Activated CD8-positive, alpha-beta memory T cell treated with anti-CD3 and anti-CD28 coated beads, Interleukin-2, amount 10 ng/mL, durations not matched to agents 7 days and 5 days (primary cell): ENCODE measurements at places on chromosomes 4 and X. TPM values are rescaled to one million over a fixed set of nuclear protein-coding genes. Genes with fewer than 3 reads are reported as not detected.

Gene BMPR1B
- not detected for total RNA-seq

Gene SPANXA1
- not detected for total RNA-seq

Gene CLIC2
- total RNA-seq = 1.0 TPM

Gene PPM1K
- 125 TPM for total RNA-seq

Gene RTL9
- not detected for total RNA-seq
